Stimulated activated CD8-positive, alpha-beta memory T cell treated with anti-CD3 and anti-CD28 coated beads, Interleukin-15, amount 100 ng/mL, for 48 hours (primary cell): ENCODE measurements at places on chromosomes 7 and 10.

- no peak for DNase-seq
Observed at GRCh38 chr10:123165445-123166072, 11.4 kb downstream of the BUB3 start.

- DNase-seq, result no peak
Observed at GRCh38 chr7:155752756-155753445, 59.4 kb downstream of the SHH start.

DNA sequence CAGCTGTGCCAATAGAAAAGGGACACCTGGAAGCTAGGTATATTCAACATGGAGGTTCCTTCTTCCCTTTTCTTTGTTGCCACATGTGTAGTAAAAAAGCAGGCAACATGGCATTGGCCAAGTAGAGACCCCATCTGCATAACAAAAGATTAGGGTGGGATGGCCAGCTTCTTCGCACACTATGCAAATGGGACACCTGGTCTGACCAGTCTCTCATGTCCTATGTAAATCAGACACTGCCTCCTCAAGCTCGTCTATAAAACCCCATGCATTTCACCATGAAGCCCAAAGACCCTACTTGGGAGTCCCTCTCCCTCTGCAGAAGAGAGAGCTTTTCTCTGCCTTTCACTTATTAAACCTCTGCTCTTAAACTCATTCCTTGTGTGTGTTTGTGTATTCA lies 53.9 kb downstream of the MYL10 start:
- no peak for DNase-seq

- no peak for DNase-seq
Observed at GRCh38 chr10:83555264-83555663, 584.0 kb upstream of the GHITM start.

DNA sequence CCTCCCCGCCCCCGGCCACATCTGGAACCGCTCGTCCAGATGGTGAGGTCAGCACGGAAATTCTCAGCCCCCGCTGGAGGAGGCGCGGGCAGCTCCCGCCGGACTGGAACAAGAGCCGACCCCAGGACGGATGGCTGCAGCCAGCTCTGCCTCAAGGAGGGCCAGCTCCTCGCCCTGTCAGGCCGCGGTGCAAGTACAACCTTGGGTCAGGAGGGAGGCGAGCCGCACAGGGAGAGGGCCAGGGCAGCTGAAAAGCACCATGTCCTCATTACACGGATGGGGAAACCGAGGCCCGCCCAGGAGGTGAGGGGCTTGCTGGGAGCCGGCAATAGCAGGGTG lies 3.8 kb upstream of the GRIFIN start:
- no peak for DNase-seq

DNA sequence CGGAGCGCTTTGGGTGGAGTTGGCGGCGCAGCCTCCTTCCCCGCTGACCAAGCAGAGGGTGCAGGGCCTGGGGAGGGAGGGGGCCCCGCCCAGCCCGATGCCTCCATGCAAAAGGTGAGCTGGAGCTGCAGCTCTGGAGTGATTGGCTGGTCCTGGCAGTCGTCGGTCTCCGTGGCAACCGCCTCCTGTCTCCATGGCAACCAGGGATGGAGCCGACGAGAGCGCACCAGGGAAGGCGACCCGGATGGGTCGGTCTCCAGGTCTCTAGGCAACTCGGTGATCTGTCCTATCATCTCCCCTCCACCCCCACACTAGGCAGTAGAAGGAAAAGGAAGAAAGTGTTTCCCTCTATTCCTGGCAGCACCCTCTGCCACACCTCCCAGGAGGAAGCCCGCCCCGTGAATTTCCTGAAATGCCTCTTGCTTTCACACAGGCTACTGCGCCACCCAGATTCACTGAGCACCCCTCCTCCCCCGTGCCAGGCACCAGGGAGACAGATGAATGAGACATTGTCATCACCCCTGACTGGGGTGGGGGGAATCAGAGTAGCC lies 647 bp upstream of the NACAD start:
- DNase-seq, result peak; percentile 60

- DNase-seq, result no peak
Observed at GRCh38 chr10:73439055-73439454, 5.7 kb upstream of the MSS51 start.

DNA sequence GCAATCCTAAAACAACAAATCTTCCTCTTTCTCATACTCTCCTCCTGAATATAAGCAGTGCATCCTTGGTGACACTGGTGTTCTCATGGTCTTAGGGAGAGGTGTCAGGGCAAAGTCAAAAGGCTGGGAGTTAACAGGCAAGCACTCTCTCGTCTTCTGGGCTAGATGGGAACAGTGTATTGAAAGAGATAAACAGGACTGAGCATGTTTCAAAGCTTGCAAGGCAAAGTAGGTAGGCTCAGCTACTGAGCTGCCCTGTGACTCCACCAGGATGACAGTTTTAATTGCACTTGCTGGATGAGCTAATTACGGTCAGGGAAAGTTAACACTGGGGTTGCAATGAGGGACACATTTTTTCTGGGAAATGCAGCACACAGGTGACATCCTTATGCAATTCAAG lies 554.9 kb upstream of the NRP1 start:
- DNase-seq, result no peak

DNA sequence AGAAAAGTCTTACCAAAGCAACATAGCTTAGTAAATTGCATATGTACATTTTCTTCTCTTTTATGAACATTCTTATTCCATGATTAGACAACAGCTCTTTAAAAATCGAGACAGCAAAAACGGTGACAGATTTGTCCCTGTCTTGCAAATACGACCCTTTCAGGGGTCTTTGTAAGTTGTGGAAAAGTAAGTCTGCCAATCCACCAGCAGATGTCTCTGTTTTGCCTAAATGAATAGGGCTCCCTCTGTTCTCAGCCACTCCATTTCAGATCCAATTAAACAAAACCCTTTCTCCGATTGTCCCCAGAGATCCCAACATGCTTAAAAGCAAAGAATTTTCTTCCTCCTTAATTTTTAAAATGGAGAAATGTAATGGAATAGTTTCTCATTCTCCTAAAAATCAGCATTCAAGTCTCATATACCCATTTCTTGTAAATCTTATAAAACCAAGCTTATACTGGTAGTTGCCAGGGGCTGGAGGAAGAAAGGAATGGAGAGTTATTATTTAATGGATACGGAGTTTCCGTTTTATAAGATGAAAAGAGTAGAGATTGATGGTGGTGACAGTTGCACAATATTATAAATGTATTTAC lies 61.0 kb upstream of the NFE2L3 start:
- DNase-seq, result no peak

- no peak for DNase-seq
Observed at GRCh38 chr10:22619101-22619500, 95.3 kb downstream of the PIP4K2A start.

DNA sequence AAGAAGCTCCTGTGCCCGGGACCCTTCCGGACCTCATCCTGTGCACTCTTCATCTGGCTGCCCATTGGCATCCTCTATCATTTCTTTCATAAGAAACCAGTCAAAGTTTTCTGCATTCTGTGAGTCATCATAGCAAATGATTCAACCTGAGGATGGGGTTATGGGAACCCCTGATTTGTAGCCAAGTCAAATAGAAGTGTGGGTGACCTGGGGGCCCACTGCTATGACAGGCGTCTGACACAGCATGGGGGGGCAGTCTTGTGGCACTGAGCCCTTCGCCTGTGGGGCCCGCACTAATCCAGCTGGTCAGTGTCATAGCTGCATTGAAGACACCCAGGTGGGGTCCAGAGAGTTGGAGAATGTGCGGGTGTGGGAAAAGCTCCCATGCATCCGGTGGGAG lies 230.4 kb downstream of the USP6NL start:
- DNase-seq, result peak; percentile 42

DNA sequence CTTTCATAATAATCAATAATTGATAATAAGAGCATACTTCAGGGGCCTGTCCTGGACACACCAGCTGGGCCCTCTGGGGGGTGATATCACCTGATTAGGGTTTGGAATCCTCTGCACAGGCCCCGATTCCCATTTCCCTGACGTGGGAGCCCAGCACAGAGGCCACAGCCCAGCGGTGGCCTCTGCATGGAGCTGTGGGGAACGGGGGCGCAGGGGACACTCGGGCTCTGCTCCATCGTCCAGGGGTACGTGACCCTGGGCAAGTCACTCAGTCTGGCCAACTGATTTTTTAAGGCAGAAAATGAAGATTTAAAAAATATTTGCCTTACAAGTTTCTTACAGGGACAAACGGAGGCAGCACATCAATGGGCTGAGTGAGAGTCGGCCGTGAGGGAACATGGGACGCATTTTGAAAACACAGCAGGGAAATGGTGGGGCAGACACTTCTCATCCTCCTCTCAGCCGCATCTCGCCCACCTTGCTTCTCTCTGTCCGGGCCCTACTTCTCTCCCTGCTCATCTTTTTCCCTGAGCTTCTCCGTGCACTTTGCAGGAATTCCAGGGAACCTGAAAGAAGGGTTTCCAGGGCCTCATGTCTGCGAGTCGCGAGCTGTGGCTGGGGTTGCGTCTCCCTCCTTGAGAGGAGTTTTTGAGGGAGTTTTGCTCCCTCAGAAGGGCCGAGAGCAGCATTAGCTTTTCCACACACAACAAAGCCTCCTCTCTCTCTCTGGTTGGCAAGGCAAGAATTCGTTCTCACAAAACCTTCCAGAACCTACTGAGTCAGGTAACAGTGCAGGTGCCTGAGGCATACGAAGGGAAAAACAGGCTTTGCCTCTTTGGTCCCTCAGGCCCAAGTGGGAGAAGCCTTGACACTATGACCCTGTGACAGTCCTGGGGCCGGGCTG lies 312.0 kb downstream of the WDR37 start:
- DNase-seq, result no peak

GRCh38 chr7:50267525-50268041 lies 36.9 kb upstream of the IKZF1 start:
- DNase-seq, result no peak

DNA sequence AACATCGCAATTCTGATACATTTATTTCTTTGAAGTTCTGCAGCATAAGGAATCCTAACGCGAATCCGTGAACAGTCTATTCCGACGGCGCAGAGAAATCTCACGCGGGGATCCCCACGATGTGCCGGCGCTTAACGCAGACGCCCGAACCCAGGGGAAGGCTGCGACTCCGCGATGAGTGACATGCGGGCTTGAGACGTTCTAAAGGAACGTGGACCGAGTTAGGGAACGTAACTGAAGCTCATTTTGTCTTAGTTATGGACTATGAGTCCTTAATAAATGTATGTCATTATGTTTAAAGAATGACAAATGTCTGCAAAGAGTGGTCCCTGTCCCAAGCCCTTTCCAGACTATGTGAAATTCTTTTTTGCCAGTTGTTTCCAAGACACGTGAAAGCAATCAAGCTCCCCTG lies 995 bp upstream of the PARD3 start:
- no peak for DNase-seq

- no peak for DNase-seq
Observed at GRCh38 chr7:13542451-13542850, 447.0 kb downstream of the ETV1 start.

GRCh38 chr10:78549140-78549935 lies 515.7 kb downstream of the RPS24 start:
- DNase-seq, result no peak

DNA sequence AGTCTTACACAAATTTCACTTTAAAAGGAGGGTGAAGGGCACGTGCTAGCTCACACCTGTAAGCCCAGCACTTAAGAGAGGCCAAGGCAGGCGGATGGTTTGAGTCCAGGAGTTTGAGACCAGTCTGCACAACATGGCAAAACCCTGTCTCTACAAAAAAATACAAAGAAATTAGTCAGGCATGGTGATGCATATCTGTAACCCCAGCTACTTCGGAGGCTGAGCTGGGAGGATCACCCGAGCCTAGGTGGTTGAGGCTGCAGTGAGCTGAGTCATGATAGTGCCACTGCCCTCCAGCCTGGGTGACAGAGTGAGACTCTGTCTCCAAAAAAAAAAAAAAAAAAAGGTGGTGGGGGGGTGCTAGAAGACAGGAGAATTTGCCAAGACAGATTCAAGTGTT lies 237.3 kb upstream of the KLF14 start:
- peak; percentile 78 for DNase-seq

DNA sequence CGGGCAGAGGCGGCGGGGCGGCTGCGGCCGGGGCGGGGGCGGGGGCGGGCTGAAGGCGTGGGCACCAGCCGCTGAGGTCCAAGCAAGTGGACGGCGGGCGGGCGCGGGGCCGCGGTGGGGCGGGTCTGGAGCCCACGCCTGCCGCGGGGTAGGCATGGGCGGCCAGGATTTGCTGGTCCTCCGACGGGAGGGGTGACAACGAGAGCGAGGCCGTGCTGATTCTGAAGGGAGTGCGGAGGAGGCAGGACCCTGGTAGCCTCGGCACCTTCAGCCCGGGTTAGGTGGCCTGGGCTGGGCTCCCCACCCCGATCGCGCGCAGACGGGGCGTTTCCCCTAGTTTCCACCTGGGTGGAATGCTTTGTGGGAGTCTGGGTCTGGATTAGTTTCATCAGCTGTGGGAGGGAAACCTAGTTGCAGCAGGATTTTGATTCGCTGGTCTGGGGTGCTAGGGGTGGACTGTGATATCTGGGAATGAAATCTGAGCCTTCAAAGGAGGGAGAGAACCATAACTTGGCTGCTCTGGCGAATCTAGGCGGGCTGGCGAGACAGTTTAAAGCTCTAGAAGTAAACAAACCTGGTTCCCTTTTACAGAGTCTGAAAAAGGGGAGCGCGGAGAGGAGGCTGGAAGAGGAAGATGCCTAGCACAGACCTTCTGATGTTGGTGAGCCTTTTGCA lies 609 bp downstream of the SGPL1 start:
- peak; percentile 33 for DNase-seq

DNA sequence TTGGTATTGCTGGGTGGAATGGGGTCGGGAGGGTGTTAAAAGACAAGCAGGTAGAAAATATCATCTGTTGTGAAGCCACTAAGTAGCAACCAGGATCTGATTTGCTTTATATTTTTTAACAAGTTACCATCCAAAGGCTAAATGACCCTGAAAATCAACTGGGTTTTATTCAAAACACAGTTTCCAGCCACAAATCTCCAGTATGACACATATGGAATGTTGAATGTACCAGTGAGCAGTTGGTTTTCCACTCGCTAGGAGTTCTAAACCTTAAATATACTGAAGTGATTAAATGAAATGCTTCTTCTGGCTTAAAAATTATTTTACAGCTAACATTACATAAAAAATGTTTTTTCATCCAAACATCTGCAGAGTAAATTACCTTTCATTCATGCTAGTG lies 112.5 kb downstream of the PDE1C start:
- DNase-seq, result no peak

GRCh38 chr10:126092366-126093215 lies 196.2 kb downstream of the FANK1 start:
- DNase-seq, result no peak

GRCh38 chr10:25493122-25493893 lies 318.5 kb downstream of the GPR158 start:
- DNase-seq, result no peak

- no peak for DNase-seq
Observed at GRCh38 chr10:3769556-3769955, 15.5 kb downstream of the KLF6 start.

DNA sequence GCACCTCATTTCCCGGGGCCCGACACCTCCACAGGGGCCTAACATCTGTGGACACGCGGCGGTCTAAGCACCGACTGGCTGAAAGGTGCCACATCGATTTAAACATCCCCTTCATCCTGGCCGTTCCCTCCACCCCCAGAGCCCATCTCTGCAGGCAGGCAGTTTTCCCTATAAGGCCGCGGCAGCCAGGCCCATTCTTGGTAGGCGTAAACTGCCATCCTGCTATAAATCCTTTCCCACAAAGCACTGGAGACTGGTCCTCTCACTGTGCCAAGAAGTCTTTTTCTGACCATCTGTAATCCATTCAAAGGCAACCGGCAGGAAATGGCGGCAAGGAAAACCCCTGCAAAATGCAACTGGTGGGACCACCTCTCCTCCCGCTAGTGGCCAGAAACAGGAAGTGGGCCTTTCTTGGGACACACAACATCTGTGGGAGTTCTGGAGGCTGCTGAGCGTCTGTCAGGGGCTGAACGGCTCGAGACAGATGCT lies 22.4 kb downstream of the ATXN7L1 start:
- no peak for DNase-seq

GRCh38 chr10:103605359-103606096 lies 112.0 kb downstream of the NEURL1 start:
- no peak for DNase-seq
